Activated T-cell treated with anti-CD3 and anti-CD28 coated beads, Interleukin-2, amount 50 U/mL, for 72 hours (primary cell): ENCODE measurements at places on chromosomes 2 and 18.

GRCh38 chr2:9554921-9555296, 721 bp downstream of the ADAM17 start:
- peak; percentile 38 for DNase-seq

GRCh38 chr2:239639421-239640185, 238.8 kb upstream of the HDAC4 start:
- DNase-seq, result no peak

DNA sequence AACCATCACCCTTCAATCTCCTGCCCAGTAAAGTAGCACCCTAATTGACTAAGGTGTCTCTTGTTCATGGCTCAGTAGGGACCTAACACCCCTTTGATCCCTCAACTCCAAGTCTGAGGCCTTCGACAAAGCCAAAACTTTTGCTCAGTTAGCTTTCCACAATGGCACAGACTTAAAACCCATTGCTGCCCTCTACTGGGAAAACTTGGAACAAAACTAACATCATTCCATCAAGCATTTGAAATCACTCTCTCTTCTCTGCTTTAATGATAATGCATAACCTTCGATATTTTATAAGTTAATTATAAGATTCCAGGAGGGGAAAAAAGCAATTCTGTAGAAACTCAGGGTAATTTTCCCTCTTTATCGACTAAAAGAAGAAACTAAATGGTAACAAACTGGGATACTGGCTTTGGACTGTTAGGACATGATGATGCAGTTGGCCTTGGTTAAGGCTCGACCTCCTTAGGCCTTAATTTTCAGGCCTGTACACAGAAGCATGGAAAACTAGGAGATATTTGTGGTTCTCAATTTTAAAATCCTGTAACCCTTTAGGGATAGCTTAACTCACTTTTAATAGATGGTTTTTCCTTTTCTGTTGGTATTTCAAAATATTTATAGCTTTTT, 127.8 kb downstream of the STK39 start:
- peak; percentile 35 for DNase-seq

DNA sequence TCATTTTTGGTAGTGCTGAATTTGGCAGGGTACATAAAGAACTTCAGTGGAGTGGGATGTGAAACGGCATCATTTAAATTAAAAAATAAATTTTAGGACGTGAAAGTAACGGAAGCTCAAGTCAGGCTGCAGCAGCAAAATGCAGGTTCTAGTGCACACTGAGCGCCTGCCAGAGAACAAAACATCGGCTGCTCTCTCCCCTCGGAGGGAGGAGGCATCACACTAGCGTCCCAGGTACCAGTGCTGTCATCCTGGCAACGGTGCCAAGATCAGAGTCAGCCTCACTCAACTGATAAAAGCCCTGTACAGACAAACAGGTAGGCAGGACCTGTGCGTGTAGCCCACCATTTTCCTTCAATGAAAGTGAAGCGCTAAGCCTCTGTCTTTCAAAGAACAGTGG, 261.5 kb downstream of the PTGR3 start:
- no peak for DNase-seq

DNA sequence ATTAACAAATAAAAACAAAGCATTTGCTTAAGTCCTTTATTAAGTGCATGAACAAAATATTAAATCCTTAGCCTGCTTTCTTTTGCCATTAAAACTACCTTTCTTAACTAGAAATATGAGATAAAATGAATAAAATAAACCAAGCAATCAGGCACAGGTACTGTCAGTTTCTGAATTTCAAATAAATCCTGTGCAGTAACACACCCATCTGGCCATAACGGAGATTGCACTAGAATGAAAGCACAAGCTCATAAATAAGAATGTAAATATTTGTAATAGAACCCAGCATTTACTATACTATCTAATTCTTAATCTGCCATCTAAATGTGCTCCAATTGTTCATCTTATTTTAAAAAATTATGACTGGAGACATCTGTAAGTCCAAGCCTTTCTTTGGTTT, 31.9 kb downstream of the PRKRA start:
- DNase-seq, result no peak
